ENCODE measurements at places on chromosomes 3 and 15.

GRCh38 chr3:191476066-191476772 is 15.3 kb downstream of the PYDC2 start:
- DNase-seq, result no peak

GRCh38 chr3:94356581-94356980 is 293.7 kb downstream of the NSUN3 start:
- no peak for DNase-seq

- DNase-seq, result no peak
These were observed 39.4 kb upstream of the FRMD4B start for GRCh38 chr3:69425249-69425648.

- DNase-seq, result no peak
These were observed 51.5 kb downstream of the GABRB3 start for GRCh38 chr15:26721232-26721967.

DNA sequence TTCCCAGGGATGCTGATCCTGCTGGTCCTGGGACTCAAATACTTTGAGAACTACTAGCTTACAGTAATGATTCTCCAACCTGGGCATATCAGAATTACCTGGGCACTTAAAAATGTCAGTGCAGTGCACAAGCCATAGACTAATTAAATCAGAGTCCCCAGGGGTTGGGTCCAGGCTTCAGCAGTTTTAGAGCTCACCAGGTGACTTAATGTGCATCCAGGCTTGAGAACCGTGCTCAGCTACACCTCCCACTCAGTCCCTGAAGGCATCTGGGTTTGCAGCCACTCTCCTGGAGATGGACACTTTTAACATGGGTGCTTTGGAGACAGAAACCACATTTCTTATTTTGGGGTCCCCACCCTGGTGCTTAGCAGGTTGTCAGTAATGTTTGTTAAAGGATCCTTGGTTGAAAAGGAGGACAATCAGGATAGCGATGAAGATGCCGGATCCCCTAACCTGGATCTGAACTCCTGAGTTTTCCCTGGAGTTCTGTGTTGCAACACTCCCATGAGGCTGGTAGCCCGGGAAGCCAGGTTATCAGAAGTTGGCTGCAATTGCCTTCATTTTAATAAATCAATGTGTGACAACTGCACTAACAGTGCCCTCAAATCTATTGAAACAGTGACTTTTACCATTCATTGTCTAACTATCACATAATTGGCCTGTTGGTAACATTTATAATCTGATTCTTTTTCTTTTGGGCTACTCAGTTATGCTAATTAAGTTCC is 48.1 kb downstream of the BFSP2 start:
- no peak for DNase-seq

DNA sequence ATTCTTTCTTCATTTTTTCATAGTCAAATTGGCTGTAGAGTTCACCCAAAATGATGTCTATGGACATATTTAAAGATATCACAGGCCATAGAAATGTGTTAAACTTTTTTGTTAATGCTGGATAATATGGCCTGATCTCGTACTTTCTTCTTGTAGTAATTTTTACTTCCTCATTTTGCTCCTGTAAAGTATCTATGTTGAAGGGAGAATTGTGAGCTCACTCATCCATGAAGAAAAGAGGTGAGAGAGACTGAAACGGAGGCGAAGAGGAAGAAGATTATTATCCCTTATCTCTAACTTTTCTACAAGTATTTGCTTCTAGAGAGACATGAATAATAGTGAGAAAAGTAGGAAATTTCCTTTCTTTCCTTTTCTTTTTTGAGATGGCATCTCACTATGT is 613.8 kb upstream of the TBL1XR1 start:
- no peak for DNase-seq

GRCh38 chr3:194779729-194780224 is 94.1 kb downstream of the FAM43A start:
- no peak for DNase-seq

GRCh38 chr3:152155246-152156020 is 113.3 kb upstream of the MBNL1 start:
- DNase-seq, result no peak

- DNase-seq, result no peak
These were observed 39.9 kb downstream of the IFT57 start for GRCh38 chr3:108182339-108182738.

GRCh38 chr3:29004885-29005599 is 275.8 kb upstream of the RBMS3 start:
- DNase-seq, result no peak

GRCh38 chr15:59528961-59529402 is 82.6 kb upstream of the GCNT3 start:
- DNase-seq, result peak; percentile 59

- DNase-seq, result no peak
These were observed 48.5 kb upstream of the SKIL start for GRCh38 chr3:170309046-170309445.

- DNase-seq, result no peak
These were observed 126.8 kb upstream of the ARHGEF3 start for GRCh38 chr3:56928379-56929068.

DNA sequence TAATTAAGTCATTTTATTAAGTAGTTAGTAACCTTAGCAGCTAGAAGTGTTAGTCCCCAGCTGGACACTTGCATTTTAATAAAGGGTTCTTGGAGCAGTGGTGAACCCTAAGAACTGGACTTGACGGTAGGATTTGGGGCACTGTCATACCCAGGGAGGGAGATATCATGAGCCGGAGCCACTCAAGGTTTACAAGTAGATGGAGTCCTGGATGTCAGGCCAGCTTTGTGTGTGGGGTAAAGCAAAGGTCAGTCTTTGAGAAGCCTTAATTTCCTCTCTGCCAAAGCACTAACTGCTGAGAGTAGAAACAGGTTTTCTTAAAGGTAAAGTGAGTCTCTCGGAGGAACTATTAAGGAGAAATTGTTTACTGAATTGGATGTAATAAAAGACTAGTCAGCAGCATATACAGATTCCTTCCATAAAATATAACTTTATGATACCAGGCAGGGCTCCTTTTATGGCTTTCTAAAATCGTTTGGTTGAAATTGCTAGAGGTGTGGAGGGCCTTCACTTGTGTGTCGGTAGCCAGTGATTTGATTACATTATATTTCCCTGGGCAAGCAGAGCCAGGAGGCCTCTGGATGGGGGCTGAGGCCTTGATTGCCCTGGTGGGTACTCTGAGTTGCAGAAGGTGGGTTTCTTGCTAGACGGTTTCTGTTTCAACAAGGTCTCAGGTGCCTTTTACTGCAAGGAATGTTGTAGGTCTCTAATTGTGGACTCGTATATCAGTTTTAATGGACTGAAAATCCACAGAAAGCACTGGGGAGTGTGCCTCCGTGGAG is 23.1 kb downstream of the SQOR start:
- no peak for DNase-seq

DNA sequence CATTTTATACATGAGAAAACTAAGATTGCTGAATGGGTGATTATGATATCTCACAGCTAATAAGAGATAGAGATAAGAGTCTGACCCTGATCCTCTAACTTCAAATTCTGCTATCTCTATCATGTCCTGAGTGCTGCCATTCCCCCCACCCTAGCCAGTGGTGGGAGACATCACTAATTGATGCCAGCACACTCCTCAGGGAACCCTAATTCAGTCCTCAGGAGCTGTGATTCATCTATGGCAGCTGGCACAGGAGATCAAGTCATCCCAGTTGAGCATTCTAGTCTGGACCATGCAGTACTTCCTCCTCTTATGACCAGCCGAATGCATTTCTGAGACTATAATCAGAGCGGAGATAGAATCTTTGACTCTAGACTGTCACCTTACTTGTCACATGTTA is 71.9 kb downstream of the SYNM start:
- DNase-seq, result no peak

GRCh38 chr3:107598926-107599771 is 76.4 kb downstream of the BBX start:
- DNase-seq, result peak; percentile 18

DNA sequence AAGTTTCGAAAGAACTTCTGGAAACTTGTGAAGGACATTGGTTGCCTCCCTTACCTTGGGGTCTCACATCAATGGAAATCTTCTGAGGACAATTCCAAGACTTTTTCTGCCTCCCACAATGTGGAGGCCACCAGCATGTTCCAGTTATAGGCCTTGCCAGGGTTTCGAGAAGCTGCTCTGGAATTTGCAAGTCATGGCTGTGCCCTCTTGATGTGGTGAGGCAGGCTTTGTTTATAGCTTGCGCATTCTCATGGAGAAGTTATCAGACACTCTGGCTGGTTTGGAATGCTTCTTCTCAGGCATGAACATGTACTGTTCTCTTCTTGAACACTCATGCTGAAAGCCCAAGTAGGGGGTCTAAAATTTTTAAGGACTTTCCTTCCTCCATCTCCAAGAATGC is 4.1 kb downstream of the CXCR6 start:
- DNase-seq, result no peak

DNA sequence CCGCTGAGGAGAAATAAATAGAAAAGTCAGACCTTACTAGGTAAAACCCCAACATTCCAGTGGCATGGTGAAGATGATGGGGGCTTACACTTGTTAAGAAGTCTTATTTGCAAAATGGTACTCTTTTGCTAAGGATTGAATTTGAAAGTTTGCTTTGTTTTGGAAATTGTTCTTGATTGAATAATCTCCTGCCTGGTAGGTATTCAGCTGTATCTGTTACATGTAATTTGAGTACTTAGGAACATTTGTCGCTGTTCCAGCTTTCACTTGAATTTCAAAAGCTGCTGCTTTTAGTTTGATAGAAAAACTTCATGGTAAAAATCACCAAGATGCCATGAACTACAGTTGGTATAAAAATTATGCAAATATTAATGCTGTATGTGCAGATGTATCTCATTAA is 44.6 kb downstream of the TFG start:
- DNase-seq, result no peak

DNA sequence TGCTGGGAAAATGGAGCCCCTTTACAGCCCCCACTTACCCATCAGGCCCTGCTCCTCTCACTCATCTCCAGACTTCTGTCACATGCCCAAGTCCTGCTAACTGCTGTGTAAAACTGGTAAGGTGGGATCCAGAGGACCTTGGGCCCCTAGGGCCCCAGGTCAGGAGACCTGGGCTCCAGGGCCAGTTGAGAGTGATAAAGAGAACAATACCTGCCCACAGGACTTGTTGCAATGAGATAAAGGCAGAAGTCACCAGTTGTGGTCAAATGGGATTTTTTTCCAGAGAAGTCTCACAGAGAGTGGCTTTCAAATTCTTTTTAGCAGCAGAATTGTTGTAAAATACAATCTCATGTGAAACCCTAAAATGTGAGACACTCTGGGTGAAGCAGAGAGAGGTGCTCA is 753 bp downstream of the FURIN start:
- DNase-seq, result no peak

Data from effector CD4-positive, alpha-beta T cell (primary cell).